ENCODE measurements at places on chromosomes 5 and 9. TPM values are rescaled to one million over a fixed set of nuclear protein-coding genes. Genes with fewer than 3 reads are reported as not detected.

EQTN gene
- polyA plus RNA-seq = not detected

ZDHHC11B gene
- polyA plus RNA-seq = 15.7 TPM

LCN2 gene
- polyA plus RNA-seq = 1.1 TPM

CD14 gene
- polyA plus RNA-seq = 18.3 TPM

SLC1A3 gene
- polyA plus RNA-seq = 18.5 TPM

ARL14EPL gene
- not detected for polyA plus RNA-seq

DNA sequence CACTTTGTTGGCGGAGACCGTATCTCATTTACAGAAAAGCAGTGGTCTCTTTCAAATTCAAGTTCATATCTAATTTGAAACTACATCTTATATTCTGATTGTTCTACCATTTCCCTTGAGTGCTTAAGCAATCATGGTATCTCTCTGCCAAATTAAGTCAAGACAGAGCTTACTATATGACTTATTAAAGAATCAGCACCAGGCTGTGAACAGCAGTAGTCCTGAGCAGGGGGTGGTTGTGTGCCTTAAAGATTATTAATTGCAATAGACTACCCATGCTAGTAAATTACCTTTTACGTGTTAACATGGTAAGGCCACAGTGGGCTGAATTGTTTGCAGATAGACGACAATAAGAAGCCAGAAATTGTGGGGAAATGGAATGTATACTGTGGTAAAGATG is 21.5 kb downstream of the SNCAIP start:
- DNase-seq = no peak

DNA sequence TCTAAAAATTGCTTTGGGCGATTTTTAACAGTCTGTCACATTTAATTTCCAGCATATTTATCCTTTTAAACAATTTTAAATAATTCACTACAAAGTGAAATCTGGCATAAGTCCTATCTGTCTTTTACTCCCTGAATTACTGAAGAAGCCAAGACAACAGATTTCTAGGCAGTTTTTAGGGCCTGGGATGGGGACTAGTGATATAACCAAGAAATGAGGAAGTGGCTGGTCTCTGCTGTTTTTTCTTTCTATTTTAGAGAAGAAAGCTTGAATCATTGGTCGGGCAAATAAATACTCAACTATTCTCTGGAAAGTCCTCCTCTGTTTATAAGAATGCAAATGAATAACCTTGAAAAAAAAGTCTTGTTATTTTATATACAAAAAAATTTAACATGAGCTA is 79.7 kb upstream of the SSBP2 start:
- no peak for DNase-seq

GRCh38 chr5:139246394-139246793 is 47.1 kb upstream of the MATR3 start:
- no peak for DNase-seq

DNA sequence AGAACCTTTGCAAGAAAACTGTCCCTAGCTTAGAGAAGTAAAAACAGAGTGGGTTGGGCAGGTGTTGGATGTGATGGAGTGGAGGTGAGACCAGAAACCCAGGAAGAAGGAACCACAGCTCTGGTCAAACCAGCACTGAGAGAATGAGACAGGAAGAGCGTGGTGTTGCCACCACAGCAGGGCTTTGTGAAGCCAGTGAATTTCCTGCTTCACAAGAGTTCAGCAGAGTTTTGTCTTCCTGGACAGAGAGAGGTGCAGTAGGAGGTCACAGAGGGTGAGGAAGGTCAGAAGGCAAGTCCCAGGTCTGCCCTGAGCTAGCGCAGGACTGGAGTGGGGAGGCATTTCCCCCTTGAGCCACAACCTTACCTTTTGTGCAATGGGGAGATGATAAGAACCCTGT is 2306.2 kb upstream of the ACO1 start:
- DNase-seq = no peak

DNA sequence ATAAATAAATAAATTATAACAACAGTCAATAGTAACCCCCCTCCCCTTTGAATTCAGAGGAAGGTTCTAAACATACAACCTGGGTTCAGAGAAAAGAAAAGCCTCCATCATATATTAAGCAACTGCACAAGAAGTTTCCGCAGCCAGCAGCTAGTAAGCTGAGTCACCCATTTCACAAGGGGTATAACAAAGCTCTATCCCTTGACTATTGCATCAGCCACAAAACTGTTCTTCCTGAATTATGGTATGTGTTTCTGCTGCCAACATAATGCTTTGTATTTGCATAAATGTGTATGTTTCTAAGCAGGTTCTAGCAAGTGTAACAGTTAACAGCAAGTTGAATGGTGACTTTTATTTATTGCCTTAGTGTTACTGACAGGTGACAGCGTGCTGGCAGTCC is 6.8 kb upstream of the CEP120 start:
- DNase-seq = no peak

GRCh38 chr5:180414176-180414575 is 61.0 kb upstream of the GFPT2 start:
- DNase-seq = no peak

DNA sequence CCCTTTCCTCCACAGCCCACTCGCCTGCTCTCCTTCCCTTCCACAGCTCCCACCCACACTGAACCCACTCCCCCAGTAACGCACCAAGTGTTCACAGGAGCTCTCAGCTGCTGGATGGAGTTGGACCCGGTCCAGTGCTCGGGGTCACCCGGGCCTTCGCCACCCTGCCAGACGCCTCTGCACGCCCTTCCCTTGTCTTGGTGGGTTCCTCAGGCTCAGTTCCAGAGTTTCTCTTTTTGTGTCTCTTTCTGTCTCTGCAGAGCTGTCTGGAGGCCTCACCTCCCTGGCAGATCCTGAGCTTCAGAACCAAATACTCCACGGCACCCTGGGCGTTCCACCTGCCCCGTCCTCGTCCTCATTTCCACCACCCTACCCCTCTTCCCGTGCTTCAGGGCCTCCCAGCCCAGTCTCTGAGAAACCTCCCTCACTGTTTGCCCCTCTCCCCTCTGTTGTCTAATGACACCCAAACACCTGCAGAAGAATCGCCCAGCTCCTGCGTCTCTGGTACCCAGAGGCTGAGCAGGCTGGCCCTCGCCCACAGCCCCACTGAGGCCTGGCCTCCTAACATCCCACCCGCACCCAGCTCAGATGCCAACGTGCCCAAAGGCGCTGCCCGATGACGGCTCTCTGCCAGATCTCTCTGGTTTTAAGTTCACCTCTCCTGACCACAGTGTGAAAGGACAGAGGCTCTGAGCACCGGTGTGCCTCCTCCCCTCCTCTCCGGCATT is 74.3 kb downstream of the COL23A1 start:
- DNase-seq = no peak

- no peak for DNase-seq
Measured at GRCh38 chr9:112278152-112278551, 55.3 kb downstream of the PTBP3 start.

- DNase-seq = no peak
Measured at GRCh38 chr9:120570296-120570695, 9.7 kb downstream of the CDK5RAP2 start.

Data from forelimb muscle (tissue), 1 donor.